Activated CD4-positive, alpha-beta T cell treated with anti-CD3 and anti-CD28 coated beads, Interleukin-2, amount 10 ng/mL, durations not matched to agents 7 days and 5 days (primary cell): ENCODE measurements at places on chromosomes 3 and 15.

GRCh38 chr3:13598926-13599886 lies 50.3 kb downstream of the FBLN2 start:
- H3K27ac ChIP-seq: no peak overlapping the region
- no peaks in the 10 kb centered on the region for H3K4me1 ChIP-seq
- DNase-seq: no peak
- no peaks in the 10 kb centered on the region for H3K36me3 ChIP-seq
- H3K27me3 ChIP-seq: peaks cover 5% of the 10 kb centered on the region

DNA sequence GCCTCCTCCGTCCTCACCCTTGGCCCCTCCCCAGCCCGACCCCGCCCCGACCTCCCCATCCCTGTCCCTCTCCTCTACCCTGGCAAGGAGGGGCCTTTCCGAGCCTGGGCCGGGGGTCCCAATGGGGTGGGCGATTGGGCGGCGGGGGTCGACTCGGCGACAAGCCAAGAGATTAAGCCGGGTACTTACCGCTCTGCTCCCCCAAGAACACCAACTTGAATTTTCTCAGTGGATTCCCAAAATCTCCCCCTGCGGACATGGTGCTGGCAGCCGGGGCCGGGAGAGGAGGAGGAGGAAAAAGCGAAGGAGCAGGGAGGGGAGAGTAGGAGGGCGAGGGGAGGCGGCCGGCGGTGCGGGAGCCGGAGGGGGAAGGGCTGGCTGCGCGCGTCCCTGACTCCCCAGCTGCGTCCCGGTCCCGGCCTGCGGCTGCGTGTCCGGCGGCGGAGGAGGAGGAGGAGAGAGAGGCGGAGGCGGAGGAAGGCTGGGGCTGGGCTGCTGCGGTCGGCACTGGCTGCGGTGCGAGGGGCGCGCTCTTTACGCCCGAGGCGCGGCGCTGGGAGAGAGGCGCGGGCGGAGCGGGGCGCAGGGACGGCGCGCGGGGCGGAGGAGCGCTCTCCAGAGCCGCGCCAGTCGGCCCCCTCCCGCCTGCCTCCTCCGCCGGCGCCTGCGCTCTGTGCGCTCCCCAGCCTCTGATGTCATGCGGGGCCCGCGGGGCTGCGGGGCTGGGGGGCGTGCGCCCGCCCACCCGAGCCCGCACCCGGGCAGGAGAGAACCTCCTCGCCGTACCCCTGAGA lies at the start of gene RAB6B:
RAB6B (minus strand) TSS at position 675 of the 794 bp plus-strand sequence; CDS start at position 259, 416 bp downstream.
- peaks cover 58% of the 10 kb centered on the region for H3K27me3 ChIP-seq
- H3K4me3 ChIP-seq: peak within 1 kb of the TSS; percentile 50
- DNase-seq: no peak
- H3K27ac ChIP-seq: no peak within 1 kb of the TSS
- H3K36me3 ChIP-seq: no peaks in the 10 kb centered on the region
- peaks cover 3% of the 10 kb centered on the region for H3K4me1 ChIP-seq

DNA sequence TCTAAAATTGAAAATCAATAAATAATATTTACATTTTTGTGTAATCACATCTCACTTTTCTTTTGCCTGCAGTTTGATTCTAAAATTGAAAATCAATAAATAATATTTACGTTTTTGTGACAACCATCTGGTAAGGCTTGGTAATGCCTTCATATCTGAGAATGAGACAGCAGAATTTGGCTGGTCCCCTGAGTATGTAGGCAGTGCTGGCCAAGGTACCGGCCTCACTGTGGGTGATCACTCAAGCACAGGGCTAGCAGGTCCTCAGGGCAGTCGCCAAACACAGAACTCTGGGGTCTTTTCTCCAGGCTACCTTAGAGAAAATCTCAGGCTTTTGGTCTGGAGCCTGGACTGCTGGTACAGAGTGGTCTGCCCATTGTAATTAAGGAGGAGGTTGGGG lies 26.2 kb downstream of the RTP3 start:
- H3K4me3 ChIP-seq: no peak overlapping the region
- H3K36me3 ChIP-seq: no peaks in the 10 kb centered on the region
- no peak for DNase-seq
- H3K27me3 ChIP-seq: peaks cover 8% of the 10 kb centered on the region

- no peak for DNase-seq
- H3K27me3 ChIP-seq: peaks cover 12% of the 10 kb centered on the region
- no peak overlapping the region for H3K27ac ChIP-seq
- H3K4me1 ChIP-seq: no peaks in the 10 kb centered on the region
- H3K4me3 ChIP-seq: no peak overlapping the region
Measured at GRCh38 chr3:33317963-33318709, 40.9 kb downstream of the FBXL2 start.

- no peak overlapping the region for H3K27ac ChIP-seq
- no peak overlapping the region for H3K4me3 ChIP-seq
- no peak for DNase-seq
- no peaks in the 10 kb centered on the region for H3K27me3 ChIP-seq
Measured at GRCh38 chr3:188183452-188183851, 29.5 kb downstream of the LPP start.

- no peak overlapping the region for H3K4me3 ChIP-seq
- no peak for DNase-seq
- no peaks in the 10 kb centered on the region for H3K36me3 ChIP-seq
- no peak overlapping the region for H3K27ac ChIP-seq
- H3K4me1 ChIP-seq: no peaks in the 10 kb centered on the region
Measured at GRCh38 chr3:97265237-97266005, 451.0 kb downstream of the EPHA6 start.

GRCh38 chr3:15562560-15562959 lies 38.8 kb downstream of the HACL1 start:
- DNase-seq: no peak
- peaks cover 39% of the 10 kb centered on the region for H3K36me3 ChIP-seq
- no peak overlapping the region for H3K4me3 ChIP-seq
- H3K27ac ChIP-seq: no peak overlapping the region
- peaks cover 12% of the 10 kb centered on the region for H3K4me1 ChIP-seq
- no peaks in the 10 kb centered on the region for H3K27me3 ChIP-seq

DNA sequence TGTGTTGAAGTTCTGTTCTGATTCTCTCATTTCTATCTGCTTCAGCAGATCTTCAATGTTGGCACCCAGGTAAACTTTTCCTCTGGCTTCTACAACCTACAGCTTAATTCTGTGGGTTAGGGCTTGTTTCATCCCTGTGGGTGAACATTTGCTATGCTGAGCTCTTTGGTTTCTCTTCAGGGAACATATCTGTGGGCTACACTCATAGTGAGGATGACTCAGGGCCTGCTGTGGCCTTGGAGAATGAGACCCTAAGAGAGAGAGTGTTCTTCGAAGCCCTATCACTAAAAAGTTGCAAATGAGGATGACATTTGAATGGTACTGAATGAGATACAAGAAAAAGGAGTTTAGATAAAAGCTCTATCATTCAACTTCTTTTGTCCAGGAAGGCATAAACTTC lies 346.2 kb upstream of the CBLB start:
- peaks cover 28% of the 10 kb centered on the region for H3K4me1 ChIP-seq
- peak overlapping the region; percentile 28 for H3K27ac ChIP-seq
- H3K4me3 ChIP-seq: no peak overlapping the region
- no peak for DNase-seq
- peaks cover 15% of the 10 kb centered on the region for H3K36me3 ChIP-seq
- no peaks in the 10 kb centered on the region for H3K27me3 ChIP-seq
